ENCODE measurements at places on chromosomes 5 and 9.
A peak's percentile ranks its signal among the peaks of the same experiment; 100 is the strongest.

GRCh38 chr5:133482028-133482427, 130.3 kb downstream of the FSTL4 start:
- DNase-seq: no peak

DNA sequence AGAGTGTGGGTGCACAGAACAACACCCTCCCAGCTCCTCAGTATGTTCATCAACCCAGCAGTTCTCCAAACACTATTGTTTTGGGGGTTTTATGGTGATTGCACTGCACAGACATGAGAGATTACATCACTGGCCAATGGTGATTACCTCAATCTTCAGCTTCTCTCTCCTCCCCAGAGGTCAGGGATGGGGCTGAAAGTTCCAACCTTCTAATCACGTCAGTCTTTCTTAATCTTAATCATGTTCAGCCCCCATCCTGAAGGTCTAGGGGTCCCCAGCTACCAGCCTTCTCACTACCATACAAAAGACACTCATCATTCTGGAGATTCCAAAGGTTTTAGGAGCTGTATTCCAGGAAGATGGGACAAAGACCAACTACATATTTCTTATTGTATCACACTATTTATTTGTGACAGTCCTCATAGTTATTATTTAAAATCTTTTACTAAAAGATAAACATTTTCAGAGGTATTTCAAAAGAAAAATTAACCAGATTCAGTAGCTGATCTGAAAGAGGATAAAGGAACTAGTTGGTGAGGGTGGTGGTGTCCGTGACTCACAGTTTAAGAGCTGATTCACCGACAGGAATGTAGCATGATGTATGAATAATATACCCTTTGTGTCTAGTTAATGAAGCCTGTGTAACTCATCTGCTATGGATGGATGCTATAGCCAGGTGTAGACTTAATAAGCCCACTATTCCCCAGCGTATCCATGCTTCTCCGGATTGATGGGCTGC, 35.6 kb downstream of the RASEF start:
- no peak for DNase-seq

GRCh38 chr5:97418462-97418861, 235.4 kb upstream of the RIOK2 start:
- no peak for DNase-seq

DNA sequence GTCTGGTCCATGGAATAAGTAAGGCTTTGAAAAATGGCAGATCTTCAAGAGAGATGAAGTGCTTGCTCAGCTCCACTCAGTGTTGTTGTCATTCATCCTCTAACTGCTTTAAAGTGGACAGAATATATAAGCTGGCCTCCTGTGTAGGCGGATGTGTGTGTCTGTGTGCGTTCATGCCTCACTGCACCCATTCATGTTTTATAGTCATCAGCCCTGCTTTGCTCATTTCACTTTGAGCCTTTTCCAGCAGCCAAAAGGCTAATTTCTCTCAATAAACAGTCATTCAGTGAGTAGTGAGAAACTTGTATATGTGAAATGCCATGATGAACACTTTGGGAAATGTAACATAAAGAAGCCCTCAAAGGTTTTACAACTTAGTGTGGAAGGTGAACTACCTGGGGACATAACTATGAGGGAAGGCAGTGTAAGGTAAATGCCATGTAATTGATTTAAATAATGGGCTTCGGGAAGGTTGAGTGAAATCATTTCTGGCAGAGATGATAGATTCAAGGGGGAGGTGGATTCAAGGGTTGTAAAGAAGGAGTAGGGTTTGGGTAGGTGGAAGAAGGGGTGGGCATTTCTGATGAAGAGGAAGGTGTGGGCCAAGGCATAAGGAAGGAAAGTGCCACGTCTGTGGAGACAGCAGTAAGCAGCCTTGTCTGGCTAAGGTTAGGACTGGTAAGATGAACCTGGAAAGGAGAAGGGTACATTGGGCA, 15.7 kb downstream of the TTC23L start:
- peak; percentile 21 for DNase-seq

DNA sequence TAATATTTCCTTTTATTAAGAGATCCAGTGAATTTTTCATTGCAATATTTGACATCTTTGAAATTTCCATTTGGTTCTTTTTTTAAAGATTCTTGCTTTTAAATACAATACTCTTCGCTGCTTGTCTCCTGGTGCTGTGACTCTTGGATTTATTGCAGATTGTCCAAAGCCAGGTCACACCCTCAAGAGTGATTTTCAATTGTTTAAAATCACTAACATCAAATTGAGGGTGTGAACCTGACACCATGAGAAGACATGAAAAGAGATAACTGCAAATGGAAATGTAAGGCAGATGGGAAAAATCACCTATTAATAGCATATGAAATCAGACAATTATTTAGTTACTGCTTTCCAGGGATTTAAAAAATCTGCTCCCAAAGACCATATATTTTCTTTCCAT, 42.6 kb downstream of the ANXA1 start:
- no peak for DNase-seq

DNA sequence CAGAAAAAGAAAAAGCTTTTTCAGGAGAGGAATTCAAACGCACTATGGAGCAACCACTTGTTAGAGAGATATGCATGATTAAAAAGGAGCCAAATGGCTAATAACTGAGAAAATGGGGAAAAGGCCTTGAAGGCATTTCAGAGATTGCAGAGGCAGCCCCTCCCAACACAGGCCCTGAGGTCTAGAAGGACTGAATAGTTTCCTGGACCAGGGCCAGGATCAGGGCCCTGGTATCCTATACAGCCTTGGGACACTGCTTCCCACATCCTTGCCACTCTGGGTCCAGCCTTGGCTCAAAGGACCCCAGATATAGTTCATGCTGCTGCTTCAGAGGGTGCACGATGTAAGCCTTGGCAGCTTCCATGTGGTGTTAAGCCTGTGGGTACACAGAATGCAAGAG, 20.7 kb upstream of the FEM1C start:
- DNase-seq: no peak

GRCh38 chr9:130608554-130609134, 29.3 kb downstream of the FUBP3 start:
- DNase-seq: no peak

DNA sequence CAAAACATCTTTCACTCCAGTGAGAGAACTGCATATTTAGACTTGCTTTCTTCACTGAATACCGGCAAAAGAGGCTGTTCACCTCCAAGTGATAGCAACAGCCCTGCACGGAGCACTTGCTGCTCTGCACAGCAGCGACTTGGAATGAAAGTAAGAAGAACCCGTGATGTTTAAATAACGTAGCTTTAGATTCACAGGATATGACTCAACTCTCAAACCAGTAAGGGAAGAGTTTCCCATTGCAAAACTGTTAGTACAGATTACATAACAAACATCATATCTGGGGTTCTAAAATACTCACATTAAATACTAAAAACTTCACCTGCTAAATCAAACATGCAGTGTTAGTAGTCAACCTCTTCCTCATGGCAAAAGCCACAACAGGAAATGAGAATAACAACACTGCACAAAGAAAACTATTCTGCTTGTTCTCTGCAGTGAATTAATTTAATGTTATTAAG, 203.4 kb downstream of the MCTP1 start:
- DNase-seq: no peak

GRCh38 chr9:37034938-37035647, 1.0 kb upstream of the PAX5 start:
- no peak for DNase-seq

DNA sequence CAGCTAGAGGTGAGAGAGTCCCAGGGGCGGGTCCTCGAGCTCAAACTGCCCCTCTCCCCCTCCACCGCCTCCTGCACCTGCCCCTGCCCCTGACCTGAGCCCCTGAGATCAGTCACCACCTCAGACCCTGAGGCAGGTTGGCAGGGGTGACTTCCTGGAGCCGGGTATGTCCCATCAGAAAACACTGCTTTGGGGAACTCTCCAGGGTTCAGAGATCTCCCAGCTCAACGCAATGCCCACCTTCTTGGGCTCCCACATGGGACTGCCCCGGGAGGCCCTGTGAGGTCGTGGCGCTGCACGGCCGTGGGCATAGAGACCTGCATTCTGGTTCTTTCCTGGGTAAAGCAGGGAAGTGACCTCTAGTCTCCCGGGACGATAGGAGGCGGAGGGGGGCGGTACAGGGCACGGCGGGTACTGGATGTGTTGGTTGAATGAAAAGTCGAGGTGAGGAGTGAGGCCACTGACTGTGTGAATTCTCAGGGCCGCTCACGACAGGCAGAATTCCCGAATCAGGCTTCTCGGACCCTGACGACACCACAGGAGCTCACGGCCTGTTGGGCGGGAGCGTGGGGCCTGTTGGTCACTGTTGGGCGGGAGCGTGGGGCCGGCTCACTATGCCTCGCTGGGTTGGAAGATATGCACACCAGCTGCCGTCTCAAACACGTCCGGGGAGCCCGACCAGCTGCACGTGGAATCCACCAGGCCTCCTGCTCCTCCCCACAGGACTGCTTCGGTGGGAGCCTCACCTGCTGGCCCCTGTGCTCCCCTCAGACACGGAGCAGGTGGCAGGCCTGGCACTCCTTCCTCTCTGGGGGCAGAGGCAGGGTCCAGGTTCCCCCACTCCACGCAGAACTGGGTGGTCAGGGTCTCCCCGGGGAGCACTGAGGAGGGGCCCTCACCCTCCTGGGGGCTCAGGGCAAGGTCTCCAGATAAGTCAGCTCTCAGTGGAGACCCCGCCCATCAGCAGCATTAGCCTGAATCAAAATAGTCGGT, 178.0 kb upstream of the PPP1R26 start:
- DNase-seq: no peak

- DNase-seq: no peak
Observed at GRCh38 chr5:99926463-99926862, 608.7 kb upstream of the FAM174A start.

Measured in GM12892 (cell line).